CD4-positive, alpha-beta memory T cell (primary cell): ENCODE measurements at places on chromosomes 4 and X.
A peak's percentile ranks its signal among the peaks of the same experiment; 100 is the strongest.

DNA sequence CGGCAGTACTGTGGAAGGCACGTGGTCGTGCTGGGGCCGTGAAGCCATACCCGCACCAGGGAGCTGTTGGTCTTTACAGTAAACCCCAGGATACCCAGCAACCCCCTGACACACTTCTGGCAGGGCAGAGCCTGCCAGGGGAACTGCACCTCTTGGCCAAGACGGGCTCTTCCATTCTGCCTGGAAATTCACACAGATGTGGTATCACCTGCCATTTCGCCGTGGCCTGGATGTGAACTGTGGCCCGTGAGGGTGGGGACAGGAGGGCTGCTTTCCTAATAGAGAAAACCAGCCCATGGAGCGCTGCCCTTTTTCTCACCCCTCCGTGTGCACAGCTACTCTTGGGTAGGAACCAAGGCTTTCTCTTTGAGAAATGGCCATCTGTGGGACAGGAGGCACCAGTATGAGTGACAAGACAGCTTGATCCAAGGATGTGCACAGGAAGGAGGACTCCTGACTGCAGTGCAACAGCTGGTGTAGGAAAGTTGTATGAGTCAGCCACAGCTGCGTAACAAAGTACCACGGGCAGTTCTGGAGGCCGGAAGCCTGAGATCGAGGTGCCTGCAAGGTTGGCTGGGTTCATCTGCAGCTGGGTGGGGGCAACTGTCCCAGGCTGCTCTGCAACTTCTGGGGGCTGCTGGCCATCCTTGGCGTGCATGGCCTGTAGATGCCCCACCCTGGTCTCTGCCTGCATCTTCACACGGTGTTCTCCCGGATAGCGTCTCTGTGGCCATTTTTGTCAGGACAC lies 95.7 kb downstream of the PSAPL1 start:
- no peak for DNase-seq

DNA sequence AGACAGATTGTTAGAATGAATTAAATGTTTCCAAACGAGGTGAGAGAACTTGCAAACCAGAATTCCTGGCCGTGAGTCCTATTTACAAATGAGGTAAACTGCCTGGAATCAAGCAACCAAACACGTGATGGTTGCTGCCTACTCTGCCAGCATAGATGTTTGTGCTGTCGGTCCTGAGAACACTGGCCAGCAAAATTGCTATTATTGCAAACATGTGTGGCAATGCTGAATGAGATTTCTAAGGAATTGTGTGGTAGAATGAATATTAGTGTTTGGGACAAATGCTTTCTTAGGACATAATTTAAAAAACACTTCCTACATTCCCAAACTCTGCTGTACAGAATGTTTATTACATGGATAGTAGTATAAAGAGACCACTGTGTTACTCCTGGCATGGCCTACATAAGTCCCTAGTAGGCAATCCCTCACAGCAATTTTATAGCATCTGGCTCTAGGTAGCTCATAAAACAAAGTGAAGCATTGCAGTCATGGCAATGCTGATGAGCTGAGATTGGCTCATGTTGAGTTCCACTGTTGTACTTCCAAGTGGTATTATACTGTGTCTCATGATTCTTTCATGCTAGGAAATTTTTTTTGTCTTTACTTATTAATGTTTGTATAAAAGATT lies 605.2 kb upstream of the EPHA5 start:
- no peak for DNase-seq

DNA sequence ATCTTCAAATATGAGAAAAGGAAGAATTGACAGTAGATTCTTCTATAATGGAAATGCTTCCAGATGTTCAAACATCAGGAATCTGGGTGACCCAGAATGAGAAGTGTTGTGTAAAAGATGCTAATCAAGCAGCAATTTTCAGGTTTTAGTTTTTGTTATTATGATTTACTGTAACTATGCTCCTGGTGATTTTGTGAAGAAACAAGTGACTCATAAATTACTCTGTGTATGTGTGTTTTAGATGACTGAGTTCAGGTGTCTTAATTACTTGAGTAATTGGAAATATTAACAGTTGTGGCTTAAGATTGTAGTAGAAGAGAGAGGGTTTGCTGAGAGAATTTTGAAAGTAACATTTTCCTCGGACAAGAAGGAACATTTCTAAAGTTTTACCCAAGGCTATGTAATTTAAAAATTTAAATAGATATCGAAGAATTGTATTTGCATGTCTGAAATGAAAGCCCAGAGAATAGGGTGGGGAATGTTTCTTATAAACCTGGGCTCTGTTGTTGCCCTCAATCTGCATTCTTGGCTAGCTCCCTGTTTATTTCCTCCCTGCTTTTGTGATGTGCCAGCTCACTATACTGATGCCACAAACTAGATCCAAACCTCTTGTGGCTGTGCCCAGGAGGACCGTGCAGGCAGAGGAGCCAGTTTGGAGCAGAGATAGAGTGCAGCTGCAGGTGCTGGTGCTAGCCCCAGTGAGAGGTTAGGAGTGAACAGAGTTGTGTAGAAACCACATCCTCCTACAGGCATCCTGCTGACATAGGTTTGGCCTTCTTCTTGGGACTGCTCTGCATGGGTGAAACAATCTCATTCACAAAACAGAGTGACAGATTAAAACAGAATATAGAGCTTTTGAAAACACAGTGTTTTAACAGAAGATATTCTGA lies 25.4 kb upstream of the TNIP3 start:
- DNase-seq, result peak; percentile 69

DNA sequence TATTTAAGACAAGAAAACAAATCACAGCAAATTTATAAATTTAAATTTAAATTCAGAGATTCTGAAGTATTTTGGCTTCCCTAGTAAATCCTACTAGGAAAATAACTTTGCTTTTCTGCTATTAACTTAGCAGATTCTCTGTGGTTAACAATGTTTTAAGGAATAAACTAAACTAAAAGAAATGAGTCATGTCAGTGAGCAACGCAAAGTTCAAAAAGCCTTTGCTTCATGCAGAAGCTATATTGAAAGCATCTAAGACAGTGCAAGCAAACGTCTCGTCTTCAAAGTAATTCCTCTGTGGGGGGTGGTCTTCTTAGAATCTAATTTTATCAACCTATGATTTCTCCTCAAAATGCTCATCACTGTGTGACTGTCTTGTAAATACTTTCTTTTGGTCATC lies 30.1 kb downstream of the GABRB1 start:
- DNase-seq, result no peak

DNA sequence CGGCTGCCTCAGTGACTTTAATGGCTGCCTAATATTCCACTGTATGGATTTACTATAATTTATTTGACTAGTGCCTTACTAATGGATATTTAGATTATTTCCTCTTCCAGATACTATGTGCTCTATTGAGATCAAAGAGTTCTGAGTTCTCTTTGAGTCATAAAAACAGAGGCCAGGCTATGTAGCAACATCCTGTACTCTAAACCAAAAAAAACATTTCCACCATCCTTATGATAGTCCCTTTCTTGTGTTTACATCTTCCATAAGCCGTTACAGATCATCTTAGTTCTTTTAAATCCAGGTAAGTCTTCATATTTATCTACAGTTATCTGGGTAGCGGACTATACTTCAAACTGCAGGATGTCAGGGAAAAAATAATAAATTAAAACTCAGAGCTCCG lies 56.6 kb upstream of the TMEM184C start:
- DNase-seq, result no peak

GRCh38 chr4:138692411-138692810 lies 323.2 kb upstream of the NOCT start:
- no peak for DNase-seq

DNA sequence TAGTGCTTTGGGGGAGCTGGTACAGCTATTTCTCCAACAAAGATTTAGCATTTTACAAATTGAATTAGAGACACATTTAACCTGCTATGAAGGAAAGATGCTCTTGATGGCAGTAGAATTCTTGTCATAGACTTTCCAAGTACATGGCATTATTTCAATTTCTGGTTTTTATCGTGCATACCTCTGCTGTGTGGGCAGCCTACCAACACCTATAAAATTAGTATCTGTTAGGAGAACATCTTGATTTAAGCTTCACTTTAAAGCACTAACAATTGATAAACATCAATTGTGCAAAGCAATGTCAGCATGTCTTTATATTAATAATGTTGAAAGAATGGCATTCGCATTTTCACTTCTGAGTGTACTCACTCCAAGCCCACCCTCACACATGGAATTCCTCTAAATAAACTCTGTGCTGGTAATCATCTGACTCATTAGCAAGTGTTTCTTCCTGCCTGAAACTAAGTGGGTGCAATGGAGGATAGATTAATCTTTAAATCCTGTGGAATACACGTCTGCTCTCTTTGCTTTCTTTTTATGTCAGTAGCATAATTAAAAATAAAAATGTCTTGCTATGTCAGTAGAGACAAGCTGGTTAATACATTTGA lies 279.8 kb upstream of the MAGEB18 start:
- no peak for DNase-seq

GRCh38 chr4:100929135-100929534 lies 411.3 kb upstream of the EMCN start:
- no peak for DNase-seq

- DNase-seq, result no peak
Observed at GRCh38 chr4:38075370-38076152, 115.4 kb downstream of the PTTG2 start.

DNA sequence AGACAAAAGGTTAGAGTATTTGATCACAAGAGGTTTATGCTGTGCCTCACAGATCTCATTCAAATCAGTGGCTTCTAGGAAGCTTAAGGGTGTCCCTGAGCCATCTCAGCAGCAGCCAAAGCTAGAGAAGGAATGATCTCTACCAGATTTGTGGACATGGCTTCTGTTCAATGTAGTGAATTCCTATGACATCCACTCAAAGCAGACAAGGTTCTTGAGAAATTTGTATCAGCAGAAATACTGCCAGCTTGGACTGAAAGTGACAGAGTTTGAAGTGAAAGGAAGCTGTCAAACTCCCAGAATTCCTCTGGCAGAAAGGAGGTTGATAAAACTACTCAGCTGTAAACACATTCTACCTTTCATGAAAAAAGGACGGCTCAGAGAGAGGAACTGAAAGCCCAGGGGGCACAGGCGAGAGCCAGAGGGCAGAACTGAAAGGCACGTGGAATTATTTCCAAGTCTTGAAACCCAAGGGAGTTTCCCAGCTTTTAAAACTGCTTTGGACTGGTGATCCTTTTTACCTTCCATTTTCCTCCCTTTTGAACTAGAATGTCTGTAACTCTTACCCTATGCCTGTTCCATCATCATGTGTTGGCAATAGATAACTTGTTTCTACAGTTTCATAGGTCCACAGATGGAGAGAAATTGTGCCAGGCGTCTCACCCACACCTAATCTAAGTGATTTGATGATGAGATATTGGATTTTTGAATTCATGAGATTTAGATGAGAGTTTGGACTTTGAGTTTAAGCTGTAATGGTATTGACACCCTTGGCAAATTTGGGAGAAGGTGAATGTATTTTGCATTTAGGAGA lies 14.5 kb upstream of the MED14 start:
- no peak for DNase-seq

DNA sequence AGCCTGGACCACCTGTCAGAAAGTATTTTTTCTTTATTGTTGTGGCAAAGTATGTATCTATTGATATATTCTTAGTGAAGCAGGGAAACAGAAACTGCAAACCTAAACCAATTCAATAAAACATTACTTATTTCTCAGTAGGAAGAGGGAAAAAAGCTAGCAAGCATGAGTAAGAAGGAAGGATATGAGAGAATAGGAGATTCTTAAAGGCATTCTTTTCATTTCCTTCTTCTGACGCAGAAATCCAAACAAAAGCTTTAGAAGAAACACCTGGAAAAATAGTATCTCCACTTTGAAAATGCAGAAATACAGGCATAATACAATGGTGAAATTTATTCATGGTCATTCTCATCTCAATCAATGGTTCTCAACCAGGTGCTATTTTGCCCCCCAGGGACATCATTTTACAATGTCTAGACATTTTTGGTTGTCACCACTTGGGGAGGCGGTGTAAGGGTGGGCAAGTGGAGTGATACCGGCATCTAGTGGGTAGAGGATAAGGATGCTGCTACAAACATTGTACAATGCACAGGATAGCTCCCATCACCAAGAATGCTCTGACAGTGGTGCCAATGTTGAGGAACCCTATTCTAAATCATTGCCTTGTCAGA lies 21.7 kb upstream of the ATXN3L start:
- DNase-seq, result no peak

DNA sequence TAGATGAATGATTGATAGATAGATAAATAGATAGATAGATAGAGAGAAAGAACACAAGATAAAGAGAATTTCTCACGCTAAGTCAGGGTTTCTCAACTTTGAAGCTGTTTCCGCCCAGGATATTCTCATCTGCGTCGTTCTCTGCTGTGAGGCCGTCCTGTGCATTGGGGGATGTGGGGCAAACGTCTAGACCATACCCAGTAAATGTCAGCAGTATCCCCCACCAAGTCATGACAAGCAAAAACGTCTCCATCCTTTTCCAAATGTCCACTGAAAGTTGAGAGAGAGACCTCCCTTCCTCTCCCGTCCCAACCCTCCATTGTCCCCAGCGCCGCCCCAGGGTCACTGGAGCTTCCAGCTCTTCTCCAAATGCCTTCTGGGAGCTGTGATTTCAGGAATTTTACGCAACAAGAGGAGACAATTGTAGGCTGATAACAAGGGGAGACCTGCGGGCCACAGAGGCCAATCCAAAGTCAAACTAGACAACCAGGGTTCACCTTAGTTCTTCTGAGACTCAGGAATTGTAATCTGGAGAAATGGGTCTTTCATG lies 8.9 kb upstream of the CRLF2 start:
- no peak for DNase-seq

GRCh38 chr4:150004481-150004880 lies 73.8 kb upstream of the DCLK2 start:
- DNase-seq, result no peak

- no peak for DNase-seq
Observed at GRCh38 chr4:3107691-3108121, 33.2 kb downstream of the HTT start.

DNA sequence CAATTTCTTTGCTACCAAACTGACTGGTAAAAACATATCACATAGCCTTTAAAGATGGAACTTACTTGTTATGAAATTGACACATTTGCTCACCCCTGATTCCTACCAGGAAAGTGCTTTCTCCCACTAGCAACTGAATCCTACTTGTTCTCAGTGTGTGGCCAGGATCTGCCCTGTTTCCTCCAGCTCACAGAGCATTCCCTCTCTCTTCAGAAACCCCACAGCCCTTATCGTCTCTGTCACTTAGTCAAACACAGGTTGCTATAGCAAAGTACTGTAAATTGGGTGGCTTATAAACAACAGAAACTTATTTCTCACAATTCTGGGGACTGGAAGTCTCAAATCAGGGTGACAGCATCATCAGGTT lies 265.2 kb upstream of the BOD1L1 start:
- DNase-seq, result no peak

DNA sequence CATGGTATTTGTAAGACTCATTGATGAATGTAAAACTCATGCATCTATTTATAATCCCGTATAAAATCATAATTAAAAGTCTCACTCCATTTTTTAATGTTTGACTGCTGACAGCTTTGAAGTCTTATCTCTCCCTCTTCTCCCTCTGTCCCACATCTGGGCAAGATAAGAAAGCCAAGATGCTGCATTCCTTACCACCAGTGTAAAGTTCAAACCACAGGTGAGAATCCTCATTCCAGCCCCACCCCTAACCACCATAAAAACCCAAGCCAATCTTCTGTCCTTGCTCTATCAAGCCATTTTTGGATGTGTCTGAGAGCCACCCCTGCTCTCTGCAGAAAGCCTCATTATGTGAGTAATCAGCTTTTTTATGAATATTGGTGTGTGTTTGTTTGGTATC lies 59.3 kb upstream of the MAGED1 start:
- no peak for DNase-seq
